NCI-H1417 treated with DMSO at 0.1 percent for 48 hours (cell line): ENCODE measurements at places on chromosomes 7 and 10.
A peak's percentile ranks its signal among the peaks of the same experiment; 100 is the strongest.

DNA sequence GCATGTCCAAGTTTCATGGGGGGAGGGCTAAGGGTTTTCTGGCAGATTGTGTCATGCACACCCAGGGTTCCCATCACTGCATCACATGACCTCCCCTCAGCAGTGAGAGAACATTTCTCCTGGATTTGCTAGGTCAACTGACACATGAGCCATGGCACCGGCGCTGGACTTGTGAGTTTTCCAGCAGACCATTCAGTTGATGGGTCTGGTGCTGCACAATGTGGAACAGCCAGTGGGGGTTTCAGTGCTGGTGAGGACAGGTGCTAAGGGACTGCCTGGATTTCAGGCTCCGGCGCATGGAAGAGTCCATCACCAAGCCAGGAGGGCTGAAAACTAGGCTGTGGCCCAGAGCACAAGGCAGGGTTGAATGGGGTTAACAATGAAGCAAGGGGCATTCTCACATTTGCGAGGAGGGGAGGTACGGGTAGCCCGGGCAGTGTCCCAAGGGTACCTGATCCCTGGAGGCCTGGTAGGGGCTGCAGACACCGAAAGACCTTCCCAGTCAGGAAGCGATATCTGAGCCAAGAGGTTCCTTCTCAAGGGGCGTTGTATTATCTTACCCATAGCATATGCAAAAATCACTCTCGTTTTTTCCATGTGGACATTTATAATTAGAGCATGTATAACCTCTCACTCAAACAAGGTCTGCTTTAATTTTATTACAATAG lies 203.0 kb downstream of the TNS3 start:
- no peak for DNase-seq

DNA sequence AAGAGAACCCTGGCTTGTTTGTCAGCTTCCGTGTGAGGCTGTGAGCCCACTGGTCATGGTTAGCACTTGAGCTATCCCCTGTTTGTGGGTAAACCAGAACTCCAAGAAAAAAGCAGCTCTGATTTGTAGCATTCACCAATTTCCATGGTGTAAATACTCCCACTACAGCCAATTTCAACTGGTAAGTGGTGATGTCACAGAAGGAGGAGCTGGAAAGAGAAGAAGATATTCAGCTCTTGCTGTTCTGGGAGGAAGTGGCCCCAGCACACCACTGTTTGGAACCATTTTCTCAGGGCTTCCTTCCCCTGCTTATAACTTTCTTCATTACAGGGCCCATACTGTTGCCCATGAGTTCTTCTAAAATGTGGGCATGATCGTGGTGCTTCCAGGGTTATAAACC lies 500.1 kb upstream of the ZMIZ1 start:
- no peak for DNase-seq

- DNase-seq: no peak
These were observed 449.5 kb upstream of the MKI67 start for GRCh38 chr10:128575761-128576160.

DNA sequence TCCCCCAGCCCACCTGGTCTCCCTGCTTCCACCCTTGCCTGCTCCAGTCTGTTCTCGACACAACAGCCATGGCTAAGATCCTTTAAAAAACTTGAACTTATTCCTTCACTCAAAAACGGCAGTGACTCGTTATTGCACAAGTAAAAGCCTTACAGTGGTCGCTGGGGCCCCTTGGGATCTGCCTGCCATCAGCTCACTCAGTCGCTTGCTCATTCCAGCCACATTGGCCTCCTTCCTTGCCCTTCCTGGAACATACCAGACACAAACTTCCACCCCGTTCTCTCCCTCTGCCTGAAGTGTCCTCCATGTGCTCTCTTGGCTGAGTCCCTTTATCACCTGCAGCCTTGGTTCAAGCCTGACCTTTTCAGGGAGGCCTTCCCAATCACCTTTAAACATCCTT lies 4.7 kb downstream of the CCNY start:
- no peak for DNase-seq

GRCh38 chr10:34845070-34845469 lies 30.0 kb upstream of the PARD3 start:
- no peak for DNase-seq

GRCh38 chr7:7159063-7159658 lies 23.2 kb upstream of the C1GALT1 start:
- DNase-seq: no peak

DNA sequence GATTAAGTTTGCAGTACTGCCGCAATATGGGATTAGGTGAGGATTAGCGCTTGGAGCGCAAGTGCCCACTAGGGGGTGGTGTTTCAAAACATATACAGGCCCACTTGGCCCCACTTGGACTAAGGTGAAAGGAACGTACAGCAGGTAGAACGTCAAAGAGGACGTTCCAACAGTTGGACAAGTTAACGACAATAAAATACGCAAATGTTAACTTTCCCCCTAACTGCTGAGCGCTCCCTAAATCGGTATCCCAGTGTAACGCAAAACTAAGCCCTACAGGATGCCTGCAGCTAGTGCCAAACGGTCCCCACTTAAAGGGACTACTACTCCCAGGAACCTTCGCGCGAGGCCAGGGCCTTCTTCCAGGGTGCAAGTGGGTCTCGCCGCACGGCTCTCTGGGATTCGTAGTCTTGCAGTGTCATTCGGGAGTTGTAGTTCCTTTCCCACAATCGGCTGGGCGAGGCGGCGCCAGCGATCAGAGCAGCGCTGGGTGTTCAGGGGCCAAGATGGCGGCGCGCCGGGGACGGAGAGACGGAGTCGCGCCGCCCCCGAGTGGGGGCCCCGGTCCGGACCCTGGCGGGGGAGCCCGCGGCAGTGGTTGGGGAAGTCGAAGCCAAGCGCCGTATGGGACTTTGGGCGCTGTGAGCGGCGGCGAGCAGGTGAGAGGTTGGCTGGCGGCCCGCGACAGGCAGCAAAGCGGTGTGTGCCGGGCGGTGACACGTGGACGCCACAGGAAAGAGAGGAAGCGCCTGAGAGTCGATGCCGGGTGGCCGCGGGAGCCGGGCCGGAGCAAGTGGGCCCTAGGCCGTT lies at the start of gene PPRC1:
PPRC1 (plus strand) TSS at position 478 of the 810 bp plus-strand sequence; CDS start at position 507, 29 bp downstream.
- peak; percentile 87 for DNase-seq

DNA sequence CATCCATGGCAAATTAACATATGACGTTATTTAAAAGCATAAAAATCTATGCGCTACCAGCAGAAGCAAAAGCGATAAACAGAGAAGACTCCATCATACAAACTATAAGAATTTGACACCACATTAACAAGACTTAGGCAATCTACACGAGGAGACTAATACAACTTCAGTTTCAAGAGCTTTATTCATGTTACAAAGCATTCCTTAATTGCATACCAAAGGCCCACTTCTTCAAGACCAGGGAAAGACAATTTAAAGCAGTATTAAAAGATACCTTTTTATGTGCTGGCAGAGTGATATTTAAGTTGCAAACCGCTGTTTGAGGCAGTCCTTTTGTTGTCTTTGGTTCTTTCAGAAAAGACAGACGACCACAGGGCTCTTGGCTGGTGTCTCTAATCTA lies 176.0 kb upstream of the CCDC6 start:
- DNase-seq: no peak

DNA sequence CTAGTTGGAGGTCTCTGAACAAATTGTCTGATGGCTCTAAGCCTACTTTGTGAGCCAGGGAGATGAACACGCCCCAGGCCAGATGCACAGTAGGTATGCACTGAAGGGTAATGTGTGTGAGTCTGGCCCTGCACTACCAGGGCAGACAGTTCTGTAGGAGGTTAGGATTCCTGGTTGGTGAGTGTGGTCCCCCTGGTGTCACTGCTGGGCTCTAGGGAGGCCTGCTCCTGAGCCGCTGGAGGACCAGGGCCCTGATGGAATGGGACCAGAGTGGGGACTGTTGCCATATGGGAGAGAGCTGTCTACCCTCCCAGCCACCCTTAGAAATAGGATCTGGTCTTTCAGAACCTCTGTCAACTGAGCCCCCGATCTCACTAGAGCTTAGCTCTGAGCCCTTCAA lies 42.0 kb downstream of the CDH23 start:
- DNase-seq: no peak

- no peak for DNase-seq
These were observed 76.1 kb downstream of the PROSER2 start for GRCh38 chr10:11899067-11899876.

- no peak for DNase-seq
These were observed 99.4 kb upstream of the TMEM106B start for GRCh38 chr7:12111422-12112405.

- DNase-seq: no peak
These were observed 34.0 kb downstream of the DLD start for GRCh38 chr7:107924841-107925504.

DNA sequence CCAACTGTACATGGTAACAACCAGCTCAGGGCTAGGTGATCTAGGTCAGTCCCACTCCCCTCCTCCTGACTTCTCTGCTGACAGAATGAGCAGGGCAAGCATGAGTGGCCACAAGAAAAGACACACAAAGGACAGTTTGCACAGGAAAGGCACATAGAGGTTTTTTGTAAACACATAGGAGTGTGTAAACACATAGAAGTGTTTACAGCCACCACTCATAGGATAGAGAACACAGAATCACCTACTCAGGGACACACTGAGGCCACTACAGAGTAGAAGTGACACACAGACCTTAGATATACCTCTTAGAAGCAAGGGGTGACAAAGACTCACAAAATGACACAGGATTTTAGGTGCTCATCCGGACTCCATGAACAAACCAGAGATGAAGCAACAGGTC lies 19.0 kb downstream of the NUDCD3 start:
- no peak for DNase-seq

DNA sequence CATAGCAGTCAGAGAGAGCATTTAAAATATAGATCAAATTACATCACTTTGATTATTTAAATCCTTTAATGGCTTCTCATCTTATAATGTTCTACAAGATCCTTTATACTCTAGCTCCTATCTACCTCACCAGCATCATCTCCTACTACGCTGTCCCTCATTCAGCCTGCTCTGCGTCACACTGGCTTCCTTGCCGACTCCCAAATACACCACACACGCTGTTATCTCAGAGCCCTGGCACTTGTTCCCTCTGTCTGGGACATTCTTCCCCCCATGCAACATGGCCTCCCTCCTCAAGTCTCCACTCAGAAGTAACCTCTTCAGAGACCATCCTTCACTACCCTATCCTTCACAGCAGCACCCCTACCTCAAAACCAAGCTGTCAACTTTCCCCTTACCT lies 46.7 kb downstream of the RNLS start:
- no peak for DNase-seq

DNA sequence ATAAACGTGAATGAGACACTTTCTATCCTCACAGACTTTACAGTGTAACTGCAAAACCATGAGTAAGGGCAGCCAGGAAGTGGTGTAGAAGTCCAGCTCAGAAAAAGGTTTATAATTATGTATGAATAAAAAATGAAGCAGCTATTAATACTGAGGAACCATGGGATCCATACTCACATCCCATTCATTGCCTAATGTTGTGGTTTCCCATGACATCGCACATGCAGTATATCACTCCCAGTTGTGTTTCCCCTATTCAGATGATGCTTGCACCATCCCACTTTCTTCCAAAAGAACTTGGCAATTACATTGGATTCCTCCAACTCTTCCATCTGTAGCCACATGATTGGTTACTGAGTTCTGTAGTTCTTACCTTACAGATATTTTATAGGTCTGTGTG lies 74.5 kb upstream of the SEMA3D start:
- peak; percentile 65 for DNase-seq

GRCh38 chr7:86939197-86939814 lies 120.1 kb downstream of the ELAPOR2 start:
- no peak for DNase-seq
